ENCODE measurements at places on chromosomes 7 and 10.

DNA sequence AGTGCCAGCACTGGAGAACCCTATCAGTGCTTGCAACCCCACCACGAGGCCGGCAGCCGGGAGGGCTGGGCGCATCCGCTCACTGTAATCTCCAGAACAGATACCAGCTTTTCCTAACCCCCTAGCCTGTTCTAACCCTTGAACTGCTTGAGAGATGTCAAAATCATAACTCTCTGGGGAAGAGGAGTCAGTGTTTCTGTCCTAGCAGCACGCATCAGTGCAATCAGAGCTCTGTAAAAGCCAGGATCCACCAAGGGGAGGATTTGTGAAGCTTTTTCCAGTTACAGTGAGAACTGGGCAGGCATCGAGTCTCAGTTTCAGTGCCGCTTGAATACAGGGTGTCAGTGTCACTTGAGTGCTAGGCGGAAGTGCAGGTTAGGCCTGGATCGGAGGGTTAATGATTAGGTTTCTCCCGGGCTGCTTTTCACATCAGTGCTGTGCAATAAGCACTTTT lies 104.5 kb upstream of the INSYN2A start:
- no peak for DNase-seq

- DNase-seq = no peak
Measured at GRCh38 chr10:109062371-109062770, 860.9 kb downstream of the XPNPEP1 start.

DNA sequence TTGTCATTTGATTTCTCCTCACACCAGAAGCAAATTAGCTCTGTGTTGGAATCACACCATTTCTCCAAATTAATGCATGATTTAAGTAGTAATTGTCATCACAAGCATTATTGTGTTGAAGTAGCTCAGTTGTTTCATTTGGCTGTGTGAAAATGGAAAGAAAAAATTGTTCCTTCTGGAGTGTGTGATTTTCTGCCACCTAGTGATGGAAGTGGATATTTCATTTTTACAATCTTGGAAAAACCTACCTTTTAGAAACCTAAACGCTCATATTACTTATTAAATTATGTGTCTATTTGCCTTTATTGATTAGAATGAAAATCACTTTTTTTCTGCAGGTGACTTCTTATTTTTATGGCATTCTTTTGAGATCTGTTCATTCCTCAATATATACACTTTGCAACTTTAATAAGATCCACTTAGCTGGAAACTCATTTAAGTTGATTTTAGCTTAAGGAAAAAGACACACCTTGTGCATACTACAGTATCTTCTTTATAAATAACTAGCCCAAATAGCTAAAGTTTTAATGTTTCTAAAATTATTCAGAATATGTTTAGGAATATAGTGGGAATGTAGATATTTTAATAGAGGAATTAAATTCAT lies 50.0 kb downstream of the SRI start:
- DNase-seq = no peak

DNA sequence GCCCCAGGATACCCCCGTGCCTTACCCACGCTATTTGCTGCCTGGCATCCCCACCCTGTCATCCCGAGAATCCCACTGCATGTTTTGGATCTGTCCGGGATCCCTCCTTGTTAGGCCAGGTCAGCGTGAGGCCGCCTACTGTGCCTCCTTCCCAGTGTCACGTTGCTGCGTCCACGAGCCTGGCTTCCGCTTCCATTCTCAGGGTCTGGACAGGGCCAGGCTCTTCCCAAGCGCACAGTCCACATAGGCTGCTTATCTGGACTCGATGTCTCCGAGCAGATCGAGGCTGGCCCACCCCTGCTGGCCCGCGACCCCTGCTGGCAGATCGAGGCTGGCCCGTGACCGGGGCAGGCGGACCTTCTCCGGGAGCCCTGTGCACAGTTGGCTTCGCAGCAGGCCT lies 27.1 kb downstream of the FOXK1 start:
- DNase-seq = no peak

DNA sequence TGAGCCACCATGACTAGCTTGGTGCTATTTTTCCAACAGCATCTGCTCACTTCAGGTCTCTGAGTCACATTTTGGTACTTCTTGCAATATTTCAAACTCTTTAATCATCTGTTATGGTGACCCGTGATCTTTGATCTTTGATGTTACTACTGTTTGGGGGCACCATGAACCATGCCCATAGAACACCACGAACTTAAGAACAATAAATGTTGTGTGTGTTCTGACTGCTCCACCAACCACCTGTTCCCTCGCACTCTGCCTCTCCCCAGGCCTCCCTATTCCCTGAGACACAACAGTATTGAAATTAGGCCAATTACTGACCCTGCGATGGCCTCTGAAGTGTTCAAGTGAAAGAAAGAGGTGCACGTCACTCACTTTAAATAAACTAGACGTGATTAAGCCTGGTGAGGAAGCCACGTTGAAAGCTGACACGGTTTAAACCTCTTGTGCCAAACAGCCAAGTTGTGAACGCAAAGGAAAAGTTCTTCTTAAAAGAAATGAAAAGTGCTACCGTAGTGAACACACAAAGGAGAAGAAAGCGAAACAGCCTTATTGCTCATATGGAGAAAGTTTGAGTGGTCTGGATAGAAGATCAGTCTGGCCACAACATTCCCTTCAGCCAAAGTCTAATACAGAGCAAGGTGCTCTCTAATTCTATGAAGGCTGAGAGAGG lies 27.2 kb upstream of the ATP6V0A4 start:
- DNase-seq = peak; percentile 39

GRCh38 chr10:20415684-20416083 lies 481.4 kb downstream of the NEBL start:
- no peak for DNase-seq

- DNase-seq = no peak
Measured at GRCh38 chr10:30828680-30829079, 199.1 kb upstream of the LYZL2 start.

DNA sequence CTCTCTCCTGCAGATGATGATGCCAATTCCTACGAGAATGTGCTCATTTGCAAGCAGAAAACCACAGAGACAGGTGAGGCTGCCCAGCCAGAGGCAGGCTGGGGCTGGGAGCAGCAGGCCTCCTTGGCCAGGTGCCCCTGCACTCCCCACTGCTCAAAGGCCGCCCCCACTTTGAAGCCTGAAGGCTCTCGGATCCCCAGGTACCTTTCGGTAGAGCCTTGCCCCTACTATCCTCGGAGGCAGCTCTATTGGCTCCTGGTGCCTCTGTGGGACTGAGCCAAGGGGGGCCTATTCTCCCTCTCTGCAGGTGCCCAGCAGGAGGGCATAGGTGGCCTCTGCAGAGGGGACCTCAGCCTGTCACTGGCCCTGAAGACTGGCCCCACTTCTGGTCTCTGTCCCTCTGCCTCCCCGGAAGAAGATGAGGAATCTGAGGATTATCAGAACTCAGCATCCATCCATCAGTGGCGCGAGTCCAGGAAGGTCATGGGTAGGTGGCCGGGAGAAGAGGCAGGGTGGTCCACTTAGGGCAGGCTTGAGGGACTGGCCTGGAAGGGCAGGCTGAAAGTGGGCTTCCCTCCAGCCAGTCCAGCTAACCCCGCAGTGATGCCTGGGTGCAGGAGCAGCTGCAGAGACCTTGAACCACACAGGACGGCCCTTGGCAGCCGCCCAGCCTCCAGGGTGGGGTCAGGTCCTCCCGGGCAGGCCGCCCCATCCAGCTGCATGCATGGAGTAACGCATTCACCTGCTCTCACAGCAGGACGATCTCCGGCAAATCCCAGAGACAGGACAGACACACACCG lies 14.1 kb downstream of the LAT2 start:
- DNase-seq = no peak

DNA sequence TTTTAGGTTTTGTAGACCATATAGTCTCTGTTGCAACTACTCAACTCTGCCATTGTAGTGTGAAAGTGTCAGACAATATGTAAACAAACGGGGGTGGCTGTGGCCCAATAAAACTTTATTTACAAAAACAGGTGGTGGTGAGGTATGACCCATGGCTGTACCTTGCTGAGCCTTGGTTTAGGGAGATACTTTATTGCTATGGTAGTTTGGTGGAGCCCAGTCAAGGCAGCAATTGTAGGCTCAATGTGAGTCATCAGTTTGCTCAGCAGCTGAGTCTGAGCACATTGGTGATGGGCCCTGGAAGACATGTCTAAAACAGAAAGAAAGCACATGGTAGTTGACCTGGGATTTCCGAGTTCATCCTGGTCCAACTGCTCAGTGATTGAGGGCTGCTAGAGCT lies 242.5 kb downstream of the REEP3 start:
- DNase-seq = no peak

DNA sequence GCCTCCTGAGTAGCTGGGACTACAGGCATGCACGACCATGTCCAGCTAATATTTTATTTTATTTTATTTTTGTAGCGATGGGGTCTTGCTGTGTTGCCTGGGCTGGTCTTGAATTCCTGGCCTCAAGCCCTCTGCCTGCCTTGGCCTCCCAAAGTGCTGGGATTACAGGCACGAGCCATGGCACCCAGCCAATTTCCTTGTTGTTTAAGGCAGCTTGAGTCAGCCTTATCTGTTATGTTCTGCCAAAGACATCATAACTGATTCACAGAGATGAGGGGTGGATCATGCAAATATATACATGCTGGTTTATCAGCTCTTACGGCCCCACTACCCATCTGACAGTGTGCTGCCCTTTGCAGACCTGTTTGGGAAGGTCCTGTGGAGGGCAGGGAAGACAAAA lies 826.7 kb downstream of the TYW1 start:
- DNase-seq = no peak

- DNase-seq = peak; percentile 75
Measured at GRCh38 chr7:25098096-25099046, 26.7 kb downstream of the CYCS start.

- no peak for DNase-seq
Measured at GRCh38 chr7:106464651-106465050, 179.9 kb upstream of the NAMPT start.
